ENCODE measurements at places on chromosomes 2 and 18.

DNA sequence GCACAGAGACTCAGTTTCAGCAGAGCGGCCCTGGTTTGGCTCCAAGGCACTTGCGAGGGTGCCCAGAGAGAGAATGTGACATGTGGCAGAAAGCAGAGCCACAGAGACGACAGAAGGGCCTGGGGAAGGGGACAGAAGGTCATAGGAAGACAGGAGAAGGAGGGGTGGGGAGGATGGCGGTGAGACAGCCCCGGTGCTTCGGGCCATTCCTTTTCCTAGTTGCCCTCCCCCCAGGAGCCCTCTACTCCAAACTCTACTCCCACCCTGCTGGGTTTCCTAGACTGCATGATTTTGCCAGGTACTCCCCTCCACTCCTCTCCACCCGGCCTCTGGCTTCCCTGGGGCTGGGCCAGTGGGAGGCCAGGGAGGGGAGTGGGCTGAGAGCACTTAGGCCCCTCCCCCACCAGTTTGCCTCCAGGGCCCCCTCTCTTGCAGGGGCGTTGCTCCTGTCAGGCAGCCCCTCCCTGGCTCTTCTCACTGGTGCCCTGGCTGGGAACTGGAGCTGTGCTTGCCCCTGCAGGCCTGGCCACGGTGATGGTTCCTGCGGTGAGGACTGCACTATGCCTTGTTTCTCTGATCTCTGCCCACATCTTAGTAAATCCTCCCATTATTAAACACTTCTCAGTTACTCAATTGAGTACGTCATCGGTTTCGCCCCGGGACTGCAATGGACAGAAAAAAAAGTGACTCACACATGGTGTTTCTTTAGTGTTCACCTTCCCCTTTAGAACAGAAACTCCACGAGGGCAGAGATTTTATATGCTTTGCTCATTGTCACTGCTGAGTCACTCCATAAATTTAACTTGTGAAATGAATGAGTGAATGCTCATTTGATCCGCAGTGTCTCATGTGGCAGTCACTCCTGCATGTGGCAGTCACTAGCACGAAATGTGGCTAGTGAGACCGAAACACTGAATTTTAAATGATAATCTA is 58.7 kb upstream of the SP3 start:
- peak; percentile 74 for DNase-seq

- DNase-seq = peak; percentile 51
Measured at GRCh38 chr2:149715005-149715592, 127.5 kb upstream of the MMADHC start.

DNA sequence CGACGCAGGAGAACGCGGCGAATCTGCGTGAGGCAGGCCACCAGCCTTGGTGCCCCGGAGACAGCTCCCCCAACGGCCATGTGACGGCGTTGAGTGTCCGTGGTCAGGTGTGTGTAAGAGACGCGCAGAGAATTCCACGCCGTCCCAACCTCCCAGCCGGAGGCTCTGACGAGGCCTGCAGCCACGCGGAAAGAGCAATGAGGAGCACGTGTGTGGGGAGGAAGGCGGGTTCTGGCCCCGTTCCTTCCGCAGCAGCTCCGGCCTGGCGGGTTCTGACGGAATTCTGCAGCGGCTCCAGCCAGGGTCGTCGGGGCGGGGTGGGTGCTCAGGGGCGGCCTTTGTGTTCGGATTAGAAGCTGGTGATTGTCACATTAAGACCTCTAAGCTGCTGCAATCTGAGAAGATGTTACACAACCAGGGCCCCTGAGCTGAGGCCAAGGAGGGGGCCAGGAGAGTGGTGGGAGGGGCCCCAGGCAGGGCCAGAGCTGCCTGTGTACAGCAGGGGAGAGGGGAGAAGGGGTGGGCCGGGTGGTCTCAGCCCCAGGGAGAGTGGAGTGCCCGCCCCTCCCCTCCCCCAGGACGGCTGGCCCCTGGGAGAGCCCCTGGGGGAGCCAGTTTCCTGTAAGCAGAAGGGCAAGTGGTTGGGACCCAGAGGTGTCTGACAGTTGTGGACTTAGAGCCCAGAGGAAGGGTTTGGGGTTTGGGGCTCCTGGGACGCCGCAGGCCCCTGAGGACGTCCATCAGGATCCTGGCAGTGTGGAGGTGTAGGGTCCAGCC is 5.1 kb upstream of the GAL3ST2 start:
- DNase-seq = peak; percentile 40

DNA sequence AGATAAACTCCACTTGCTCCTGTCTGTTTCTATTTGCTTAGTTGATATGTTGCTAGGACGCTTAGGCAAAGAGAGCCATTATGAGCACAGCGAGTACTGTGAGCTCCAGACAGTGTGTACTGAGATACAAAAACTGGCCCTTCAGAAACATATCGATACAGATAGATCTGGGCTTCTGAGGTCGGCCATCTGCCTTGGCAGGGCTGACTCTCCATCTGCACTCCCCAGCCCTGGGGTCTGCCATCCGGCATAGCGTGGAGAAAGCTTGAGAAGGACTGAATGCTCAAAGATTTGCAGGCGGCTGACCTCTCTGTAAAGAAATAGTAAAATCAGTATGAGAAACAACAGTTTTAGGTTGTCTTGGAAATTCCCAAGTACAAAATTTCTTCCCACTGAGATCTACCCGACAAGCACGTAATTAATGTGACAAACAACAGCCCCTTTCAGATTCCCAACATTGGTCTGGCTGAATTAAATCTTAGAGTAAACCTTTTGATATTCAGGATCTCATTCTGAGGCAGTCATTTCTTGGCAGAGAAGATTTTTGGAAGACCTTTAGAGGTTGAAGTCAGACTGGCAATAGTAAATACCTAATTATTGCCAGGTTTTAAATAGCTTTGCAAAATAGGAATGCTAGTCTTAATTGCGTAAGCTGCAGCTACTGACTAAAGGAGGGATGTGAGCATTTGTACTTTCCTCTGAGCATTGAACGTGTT is 127.4 kb downstream of the CHST9 start:
- DNase-seq = no peak

DNA sequence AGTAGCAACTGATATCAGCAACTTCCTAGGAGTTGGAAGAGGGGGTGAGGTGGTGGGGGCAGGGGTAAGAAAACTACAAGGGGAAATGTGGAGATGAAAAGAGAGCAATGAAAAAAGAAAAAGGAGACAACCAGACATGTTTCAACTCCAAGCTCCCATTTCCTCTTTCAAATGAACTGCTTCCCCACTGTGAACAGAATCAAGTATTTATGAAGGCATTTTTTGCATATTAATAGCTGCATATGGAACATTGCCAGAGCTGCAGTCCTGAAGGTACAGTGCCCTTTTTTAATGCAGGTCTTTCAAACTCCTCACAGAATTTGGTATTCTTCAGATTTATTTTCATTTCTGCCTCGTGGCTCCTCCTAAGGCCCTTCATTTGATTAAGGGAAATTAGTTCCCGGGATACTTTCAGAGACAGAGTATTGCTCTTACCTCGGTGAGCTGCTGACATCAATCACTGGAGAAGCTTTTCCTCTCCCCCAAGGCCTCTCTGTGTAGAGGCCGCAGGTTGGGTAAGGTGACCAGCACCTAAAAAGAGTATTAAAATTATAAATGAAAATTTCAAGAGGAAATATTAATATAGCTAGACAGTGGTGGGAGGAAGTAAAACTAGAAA is 68.4 kb downstream of the KIAA2012 start:
- DNase-seq = peak; percentile 34

DNA sequence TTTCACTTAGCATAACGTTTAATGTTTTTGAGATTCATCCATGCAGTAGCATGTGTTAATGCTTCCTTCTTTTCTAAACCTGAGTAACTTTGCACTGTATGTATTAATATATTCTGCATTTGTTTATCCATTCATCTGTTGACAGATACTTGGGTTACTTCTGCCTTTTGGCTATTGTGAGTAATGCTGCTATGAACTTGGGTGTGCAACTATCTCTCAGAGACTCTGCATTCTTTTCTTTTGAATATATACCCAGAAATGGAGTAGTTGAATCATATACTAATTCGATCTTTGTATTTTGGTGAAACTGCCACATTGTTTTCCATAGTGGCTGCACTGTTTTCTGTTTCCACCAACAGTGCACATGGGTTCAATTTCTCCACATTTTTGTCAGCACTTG is 128.3 kb downstream of the SH3BP4 start:
- DNase-seq = peak; percentile 66

Data from fibroblast of skin of scalp (primary cell).